Left kidney (tissue), 8 donors: ENCODE measurements at places on chromosomes 3 and 15. TPM values are rescaled to one million over a fixed set of nuclear protein-coding genes. Genes with fewer than 3 reads are reported as not detected.
A peak's percentile ranks its signal among the peaks of the same experiment; 100 is the strongest.

DNA sequence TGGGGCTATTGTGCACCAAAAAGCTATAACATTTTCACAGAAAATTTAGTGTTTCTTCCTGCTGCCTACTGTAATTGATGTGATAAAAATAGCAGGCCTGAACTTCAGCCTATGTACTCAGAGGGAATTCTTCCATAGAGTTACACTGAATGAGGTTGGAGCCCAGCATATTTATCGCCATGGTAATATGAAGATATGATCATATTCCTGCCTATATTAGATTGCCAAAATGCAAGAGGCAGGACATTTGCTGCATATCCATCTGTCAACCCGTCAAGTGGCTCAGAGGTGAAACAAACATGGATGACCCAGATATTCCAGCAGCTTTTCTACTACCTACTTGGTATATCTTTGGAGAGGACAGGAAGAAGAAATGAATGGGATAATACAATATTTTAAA is 1150.6 kb downstream of the TBL1XR1 start:
- DNase-seq: no peak

DNA sequence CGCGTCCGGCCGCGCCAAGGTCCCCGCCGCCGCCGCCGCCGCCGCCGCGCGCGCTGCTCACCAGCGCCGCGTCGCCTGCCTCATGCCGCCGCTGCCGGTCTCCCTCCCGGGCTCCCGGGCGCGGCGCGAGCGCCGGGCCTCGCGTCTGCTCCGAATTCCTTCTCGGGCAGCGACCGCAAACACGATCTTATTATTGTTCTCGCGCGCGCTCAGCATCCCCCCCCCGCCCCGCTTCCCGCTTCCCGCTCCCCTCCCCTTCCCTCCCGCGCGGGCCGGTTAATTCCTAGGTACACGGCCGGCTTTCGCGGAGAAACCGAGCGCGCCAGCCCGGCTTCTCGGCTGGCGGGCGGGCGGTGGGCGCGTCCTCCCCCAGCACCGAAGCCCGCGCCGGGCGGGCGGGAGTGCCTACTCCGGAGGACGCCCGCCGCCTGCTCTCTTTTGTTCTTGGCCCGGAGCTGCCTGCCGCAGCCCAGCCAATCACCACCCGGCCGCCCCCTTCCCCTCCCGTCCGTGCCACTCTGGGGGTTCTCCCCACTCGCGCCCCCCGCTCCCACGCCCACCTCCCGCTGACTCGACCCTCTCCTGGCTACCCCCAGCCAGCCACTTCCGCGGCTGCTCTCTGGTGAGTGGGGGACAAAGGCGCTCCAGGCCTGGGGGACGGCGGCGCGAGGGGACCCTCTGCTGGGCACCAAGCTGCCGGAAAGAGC is at the start of gene HDGFL3:
TSS of gene HDGFL3 (minus strand) at position 164 of the 707 bp plus-strand sequence. CDS start 409 bp downstream, outside the sequence.
- peak; percentile 77 for DNase-seq

DNA sequence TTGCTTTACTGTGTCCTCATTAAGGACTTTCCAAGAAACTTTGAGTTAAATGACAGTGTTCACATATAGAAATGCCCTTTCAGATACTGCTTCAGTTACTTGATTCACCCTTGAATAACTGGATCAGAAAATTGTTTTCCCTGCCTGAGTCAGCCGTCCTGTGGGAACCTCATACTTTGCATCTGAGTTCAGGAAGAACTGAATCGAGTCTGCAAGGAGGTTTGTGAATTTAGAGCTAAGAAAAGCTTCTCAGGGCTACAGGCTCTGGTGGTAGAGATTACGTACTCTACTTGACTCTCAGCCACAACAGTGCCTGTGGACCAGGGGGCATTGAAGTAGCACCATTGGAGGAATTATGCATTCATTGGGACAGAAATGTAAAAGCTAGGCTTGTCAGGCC is 252.4 kb upstream of the C2CD4B start:
- no peak for DNase-seq

Gene ROPN1
- 0.25 TPM for polyA plus RNA-seq

Gene SLC2A2
- polyA plus RNA-seq: 19.5 TPM
